Activated CD4-positive, alpha-beta T cell treated with anti-CD3 and anti-CD28 coated beads for 36 hours (primary cell): ENCODE measurements at places on chromosomes 6 and 20.

DNA sequence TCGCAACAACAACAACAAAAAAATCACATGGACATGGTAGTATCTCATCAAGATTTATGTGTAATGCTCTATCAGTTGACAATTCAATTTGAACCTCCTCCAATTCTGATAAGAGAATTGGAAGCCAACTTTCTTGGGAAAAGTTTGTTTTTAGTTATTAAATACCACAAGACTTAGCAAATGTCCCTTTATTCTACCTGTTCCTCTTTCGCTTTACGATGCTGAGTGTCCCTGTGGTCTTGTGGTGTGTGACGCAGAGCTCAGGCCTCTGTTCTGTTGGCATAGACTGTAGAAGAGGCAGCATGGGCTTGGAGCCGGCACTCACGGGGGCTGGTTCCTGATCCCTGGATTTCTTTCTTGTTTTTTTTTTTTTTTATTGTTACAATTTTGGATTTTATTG, 76.7 kb downstream of the PSMB1 start:
- no peaks in the 10 kb centered on the region for H3K36me3 ChIP-seq
- no peak overlapping the region for H3K4me3 ChIP-seq
- no peak for DNase-seq
- H3K4me1 ChIP-seq = no peaks in the 10 kb centered on the region
- H3K27me3 ChIP-seq = peaks cover 8% of the 10 kb centered on the region

DNA sequence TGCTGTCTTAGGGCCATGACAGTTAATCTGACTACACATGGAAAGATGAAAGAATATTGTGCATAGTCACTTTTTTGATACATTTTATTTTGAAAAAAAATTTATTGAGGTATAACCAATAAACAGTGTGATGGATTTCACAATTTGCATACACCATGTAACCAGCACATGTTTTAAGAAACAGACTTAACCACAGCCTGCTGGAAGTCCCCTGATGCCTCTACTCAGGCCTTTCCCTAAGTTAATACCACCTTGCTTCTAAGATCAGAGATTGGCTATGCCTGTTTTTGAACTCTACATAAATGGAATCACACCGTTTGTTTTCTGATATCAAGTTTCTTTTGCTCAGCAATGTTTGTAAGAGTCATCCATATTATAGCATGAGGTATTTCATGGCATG, 136.3 kb downstream of the CFAP61 start:
- no peak overlapping the region for H3K4me3 ChIP-seq
- no peak for DNase-seq
- H3K27me3 ChIP-seq = peaks cover 2% of the 10 kb centered on the region
- H3K4me1 ChIP-seq = no peaks in the 10 kb centered on the region

DNA sequence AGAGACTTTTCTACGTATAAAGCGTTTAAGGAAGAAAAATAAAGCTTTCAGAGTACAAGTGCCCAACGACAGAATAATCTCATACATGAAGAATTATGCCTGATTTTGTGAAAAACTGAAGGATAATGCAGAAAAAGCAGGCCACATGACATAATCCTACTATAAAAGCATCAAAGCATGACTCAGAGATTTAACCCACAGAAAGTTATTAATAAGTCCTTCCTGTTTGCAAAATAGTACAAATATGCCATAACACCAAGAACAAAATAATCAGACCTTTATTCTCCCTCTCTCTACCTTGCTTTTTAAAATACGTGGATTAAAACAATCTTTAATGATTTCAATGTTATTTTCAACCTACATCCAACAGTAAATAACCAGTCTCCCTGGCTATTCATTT, 118.6 kb upstream of the BCLAF1 start:
- DNase-seq = no peak
- peaks cover 8% of the 10 kb centered on the region for H3K4me1 ChIP-seq
- H3K4me3 ChIP-seq = no peak overlapping the region
- no peak overlapping the region for H3K27ac ChIP-seq
- H3K36me3 ChIP-seq = no peaks in the 10 kb centered on the region

- H3K27ac ChIP-seq = no peak overlapping the region
- peaks cover 31% of the 10 kb centered on the region for H3K4me1 ChIP-seq
- H3K4me3 ChIP-seq = no peak overlapping the region
- H3K36me3 ChIP-seq = peaks cover 16% of the 10 kb centered on the region
These were observed 134.6 kb upstream of the BTN3A2 start for GRCh38 chr6:26230351-26230750.

DNA sequence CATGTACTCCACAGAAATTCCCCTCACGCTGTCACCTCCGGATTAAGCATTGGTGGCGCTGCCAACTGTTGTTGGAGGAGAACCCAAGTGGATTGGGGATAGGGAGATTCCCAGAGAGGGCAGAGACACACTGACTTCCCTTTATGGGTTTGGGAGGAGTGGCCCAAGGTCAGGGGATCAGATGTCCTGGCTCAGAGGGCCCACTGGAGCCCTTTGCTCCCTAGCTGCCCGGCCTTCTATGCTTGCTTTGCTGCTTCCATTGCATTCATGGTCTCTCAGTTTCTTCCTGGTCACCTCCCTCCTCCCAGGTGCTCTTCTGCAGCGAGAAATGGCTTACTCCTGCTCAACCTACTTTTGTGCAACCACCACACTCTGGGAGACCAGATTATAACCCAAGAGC, 14.3 kb downstream of the CUL9 start:
- no peaks in the 10 kb centered on the region for H3K27me3 ChIP-seq
- H3K27ac ChIP-seq = no peak overlapping the region
- H3K4me1 ChIP-seq = no peaks in the 10 kb centered on the region
- peaks cover 41% of the 10 kb centered on the region for H3K36me3 ChIP-seq

- H3K27me3 ChIP-seq = no peaks in the 10 kb centered on the region
- H3K36me3 ChIP-seq = peaks cover 50% of the 10 kb centered on the region
- H3K4me3 ChIP-seq = no peak overlapping the region
- DNase-seq = no peak
These were observed 12.3 kb downstream of the PPIL1 start for GRCh38 chr6:36862164-36862847.
